Activated CD4-positive, CD25-positive, alpha-beta regulatory T cell treated with anti-CD3 and anti-CD28 coated beads, Interleukin-2, amount 50 U/mL, for 16 hours (primary cell): ENCODE measurements at places on chromosomes 2 and 18.

DNA sequence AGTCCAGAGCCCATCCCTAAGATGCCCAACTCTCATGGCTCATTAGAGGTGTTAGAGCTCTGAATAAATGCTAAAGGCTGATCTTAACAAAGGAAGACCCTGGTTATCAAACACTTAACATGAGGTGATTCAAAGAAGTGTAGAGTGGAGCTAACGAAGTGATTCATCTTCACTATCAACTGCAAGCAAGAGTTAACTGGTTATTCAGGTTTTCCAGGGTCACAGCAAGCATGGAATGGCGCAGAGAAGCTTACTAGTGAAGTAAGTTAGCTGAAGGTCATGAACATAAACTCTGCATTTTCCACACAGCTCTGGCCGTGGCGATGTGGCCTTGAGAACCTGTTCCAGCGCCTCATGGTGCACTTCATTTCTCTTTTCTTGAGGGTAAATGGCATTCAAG, 17.0 kb downstream of the RND3 start:
- DNase-seq: no peak

GRCh38 chr2:42851740-42852250, 59.4 kb upstream of the HAAO start:
- DNase-seq: no peak

DNA sequence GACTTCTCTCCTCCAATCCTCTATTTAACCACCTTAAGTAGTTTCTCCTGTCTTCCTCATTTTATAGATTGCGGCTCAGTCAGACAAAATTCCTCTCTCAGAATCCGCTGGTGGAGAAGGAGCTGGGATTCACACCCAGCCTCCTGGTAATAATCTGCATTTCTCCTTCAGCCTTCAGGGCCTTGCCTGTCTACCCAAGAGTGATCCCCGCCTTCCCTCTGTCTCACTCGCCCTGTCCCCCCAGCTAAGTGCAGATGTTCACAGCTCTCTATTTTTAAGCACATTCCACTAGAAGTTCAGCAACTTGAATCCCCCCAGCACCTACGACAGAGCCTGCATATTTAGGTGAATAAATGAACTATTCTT, 212.5 kb upstream of the HAAO start:
- DNase-seq: no peak

DNA sequence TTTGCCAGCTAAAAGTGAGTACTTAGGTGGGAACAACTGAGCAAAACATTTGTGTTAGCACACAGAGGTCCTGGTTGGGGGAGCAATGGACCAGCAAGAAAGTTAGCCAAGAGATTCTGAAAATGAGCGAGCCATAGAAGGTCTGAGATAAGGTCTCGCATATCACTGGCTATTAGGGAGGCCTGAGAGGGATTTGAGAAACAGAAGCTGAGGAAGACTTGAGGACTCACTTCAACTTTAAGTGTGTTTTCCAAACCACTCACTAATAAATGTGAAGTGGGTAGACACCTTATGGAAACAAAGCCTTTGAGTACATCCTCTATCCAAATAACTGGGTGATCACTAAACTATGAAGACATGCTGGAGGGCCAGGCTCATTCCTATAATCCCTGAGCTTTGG, 958.5 kb downstream of the DPP10 start:
- no peak for DNase-seq

DNA sequence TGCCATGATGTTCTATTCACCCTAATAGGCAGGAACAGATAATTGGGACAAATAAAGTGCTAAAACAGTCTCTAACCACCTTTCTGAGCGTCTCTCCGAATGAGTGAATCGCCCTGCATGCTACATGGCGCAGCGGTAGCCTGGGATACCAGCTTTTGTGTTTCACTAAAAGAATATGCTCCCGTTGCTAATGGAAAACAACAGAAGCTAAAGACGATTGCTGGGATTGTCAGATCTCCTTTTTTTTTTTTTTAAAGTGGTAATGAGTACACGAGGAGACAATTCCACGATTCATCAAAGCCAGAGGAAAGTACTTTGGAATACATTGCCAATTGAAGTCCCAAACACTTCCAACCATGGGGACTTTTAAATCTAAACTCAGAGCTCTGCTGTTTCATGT, 1815.3 kb upstream of the CELF4 start:
- no peak for DNase-seq

DNA sequence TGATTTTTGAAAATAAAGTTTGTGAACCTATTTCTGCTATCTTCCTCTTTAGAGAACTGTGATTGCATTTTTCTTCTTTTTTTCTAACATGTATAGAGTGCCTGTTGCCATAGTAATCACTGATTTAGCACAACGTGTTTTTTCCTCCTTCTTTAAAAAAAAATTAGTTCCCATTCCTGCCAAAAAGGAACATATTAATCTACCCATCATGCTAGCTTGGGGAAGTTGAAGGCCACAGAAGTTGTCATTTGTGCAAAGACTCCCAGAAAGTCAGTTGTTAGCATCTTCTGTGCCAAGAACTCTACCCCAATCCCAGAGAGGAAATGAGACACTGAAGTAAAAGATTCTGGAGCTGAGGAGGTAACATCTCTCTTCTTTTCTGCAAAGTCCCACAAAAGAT, 57.3 kb downstream of the SLC8A1 start:
- no peak for DNase-seq

- no peak for DNase-seq
These were observed 36.5 kb downstream of the SLC25A52 start for GRCh38 chr18:31723990-31724711.

DNA sequence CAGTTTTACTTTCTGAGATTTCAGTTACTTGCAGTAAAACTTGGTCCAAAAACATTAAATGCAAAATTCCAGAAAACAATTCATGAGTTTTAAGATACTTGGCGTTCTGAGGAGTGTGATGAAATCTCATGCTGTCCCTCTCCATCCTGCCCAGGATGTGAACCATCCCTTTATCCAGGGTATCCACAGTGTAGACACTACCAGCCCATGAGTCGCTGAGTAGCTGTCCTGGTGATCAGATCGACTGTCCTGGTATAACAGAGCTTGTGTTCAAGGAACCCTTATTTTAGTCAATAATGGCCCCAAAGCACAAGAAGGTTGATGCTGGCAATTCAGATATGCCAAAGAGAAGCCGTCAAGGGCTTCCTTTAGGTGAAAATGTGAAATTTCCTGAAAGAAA, 3.2 kb downstream of the SP100 start:
- no peak for DNase-seq

DNA sequence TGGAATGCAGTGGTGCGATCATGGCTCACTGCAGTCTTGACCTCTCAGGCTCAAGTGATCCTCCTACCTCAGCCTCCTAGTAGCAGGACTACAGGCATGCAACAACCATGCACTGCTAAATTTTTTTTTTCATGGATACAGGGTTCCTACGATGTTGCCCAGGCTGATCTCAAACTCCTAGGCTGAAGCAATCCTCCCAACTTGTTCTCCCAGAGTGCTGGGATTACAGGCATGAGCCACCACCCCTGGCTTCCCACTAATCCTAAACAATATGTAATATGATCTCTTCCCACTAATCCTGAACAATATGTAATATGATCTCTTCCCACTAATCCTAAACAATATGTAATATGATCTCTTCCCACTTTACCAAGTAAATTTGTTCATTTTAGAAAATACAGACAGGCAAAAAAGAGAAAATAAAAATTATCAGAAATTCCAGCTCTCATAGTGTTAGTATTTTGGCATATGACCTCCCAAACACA, 33.7 kb upstream of the C18orf32 start:
- DNase-seq: no peak

- no peak for DNase-seq
These were observed 188.7 kb upstream of the ZEB2 start for GRCh38 chr2:144708626-144709025.

GRCh38 chr18:10386956-10387355, 67.5 kb upstream of the APCDD1 start:
- DNase-seq: no peak

- no peak for DNase-seq
These were observed 4.8 kb upstream of the PARD6G start for GRCh38 chr18:80252136-80252535.

- DNase-seq: no peak
These were observed 167.2 kb downstream of the TCF4 start for GRCh38 chr18:55420665-55421307.

- DNase-seq: no peak
These were observed 417.1 kb downstream of the ANKRD30B start for GRCh38 chr18:15165048-15165447.

- DNase-seq: no peak
These were observed 20.7 kb downstream of the B3GNT2 start for GRCh38 chr2:62216616-62217015.

DNA sequence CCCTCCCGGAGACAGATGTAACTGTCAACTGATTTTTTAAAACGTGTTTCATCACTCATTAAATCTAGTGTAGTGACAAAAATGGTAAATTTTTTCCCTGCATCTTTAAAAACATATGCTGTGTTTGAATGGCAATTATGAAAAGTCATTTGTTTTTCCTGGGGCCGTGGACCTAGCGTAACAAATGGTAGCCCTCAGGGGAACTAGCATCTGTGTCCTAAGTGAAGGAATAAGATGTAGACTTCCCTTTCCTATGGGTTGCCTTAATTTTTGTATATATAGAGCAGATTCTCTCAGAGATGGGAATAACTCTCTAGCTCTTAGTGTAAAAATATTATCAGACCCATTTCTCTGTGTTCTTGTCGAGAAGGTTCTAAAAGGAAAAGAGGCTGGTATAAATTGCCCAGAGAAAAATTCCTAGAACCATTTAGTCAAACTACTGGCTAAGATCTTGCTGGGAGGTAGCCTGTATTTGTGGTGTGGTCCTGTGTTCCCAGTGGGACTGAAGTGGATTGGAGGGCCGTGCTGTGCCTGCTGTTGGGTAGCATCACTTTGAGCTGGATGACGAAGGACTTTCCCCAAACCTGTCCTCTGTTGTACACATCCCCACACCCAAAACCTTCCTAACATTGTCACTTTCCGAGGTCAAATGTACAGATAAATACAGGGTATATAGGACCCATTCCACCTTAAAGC, 85.8 kb downstream of the LIMS1 start:
- DNase-seq: no peak

DNA sequence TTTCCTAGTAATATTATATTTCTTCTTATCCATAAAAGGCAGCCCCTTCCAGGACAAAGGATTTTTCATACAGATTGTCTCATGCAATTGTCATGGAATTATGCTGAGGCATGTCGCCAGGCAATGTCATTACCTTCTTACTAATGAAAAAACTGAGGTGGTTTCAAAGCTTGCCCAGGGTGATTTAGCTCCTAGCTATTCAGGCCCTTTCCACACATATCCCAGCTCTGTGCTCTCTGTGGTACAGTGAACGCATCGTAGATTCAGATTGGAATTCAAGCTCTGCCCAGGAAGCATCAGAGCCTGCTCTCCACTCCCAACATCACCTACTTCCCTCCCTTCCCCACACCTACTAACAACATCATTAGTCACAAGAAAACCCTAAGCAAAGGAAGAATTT, 60.1 kb downstream of the ATP8B1 start:
- DNase-seq: no peak

GRCh38 chr2:80531319-80531718, 226.8 kb upstream of the LRRTM1 start:
- DNase-seq: no peak

DNA sequence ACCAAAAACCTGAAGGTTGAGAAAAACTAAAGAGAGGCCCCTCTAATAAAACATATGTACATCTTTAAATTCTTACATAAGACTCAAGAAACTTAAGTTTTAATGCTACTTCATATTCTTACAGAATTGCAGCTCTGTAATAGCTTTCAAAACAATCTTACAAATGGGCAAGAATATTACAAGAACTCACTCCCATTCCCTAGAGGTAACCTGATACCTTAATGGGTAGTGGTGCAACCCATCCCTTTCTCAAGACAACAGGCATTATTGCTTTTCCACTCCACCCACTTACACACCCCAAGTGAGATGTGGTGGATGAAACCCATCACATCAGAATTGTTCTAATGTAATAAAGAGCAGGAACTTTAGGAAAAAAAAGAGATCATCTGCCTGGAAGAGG, 103.7 kb downstream of the RBMS1 start:
- no peak for DNase-seq
